ENCODE measurements at places on chromosomes 2 and 18.

DNA sequence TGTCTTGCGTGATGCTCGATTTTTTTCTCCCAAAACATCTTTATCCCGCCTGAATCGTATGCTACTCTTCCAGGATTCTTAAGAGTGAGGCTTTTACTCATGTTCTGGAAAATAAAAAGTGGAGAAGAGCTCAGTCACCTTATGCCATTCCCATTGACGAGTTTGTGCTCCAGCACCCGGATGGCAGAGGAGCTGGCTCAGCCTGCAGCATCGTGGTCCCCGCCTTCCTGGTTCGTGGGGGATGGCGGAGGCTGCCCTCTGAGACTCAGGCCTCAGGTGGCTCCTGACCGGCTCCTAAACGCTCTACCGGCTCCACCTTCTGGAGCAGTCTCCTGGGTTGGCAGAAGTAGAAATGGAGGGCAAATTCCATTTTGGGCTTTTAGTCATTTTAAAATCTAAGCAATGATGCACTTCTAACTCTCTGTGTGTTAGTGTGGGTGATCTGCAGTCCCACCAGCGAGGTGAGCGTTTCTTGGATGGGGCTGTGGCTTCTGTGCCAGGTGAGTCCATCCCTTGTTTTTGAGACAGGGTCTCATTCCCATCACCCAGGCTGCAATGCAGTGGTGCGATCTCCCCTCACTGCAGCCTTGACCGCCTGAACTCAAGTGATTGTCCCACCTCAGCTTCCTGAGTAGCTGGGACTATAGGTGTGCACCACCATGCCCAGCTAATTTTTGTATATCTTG, 27.8 kb downstream of the RTP5 start:
- DNase-seq: no peak

GRCh38 chr2:140851258-140851981, 1279.4 kb downstream of the LRP1B start:
- no peak for DNase-seq

GRCh38 chr2:45172142-45172541, 162.9 kb upstream of the SIX2 start:
- no peak for DNase-seq

- DNase-seq: no peak
Measured at GRCh38 chr2:52805901-52806410, 961.6 kb upstream of the CHAC2 start.

GRCh38 chr18:57931038-57931437, 113.0 kb upstream of the NEDD4L start:
- no peak for DNase-seq

DNA sequence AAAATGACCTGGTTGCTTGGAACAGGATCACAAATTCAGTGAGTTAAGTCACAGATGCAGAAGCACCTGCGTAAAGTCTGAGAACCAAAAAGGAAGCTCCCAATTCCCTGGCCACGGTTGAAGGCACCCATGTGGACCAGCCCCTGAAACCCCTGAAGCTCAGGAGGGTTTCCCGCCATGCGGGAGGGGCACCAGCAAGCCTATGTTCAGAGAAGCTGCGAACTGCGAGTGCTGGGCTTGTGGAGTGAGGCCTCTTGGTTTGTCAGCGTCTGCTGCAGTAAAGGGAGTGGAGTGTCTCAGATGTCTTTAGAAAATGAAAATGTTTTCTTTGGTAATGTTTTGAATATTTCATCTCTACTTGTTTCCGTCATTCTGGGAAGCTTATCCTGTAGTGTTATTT, 16.1 kb upstream of the ACKR3 start:
- no peak for DNase-seq

- DNase-seq: no peak
Measured at GRCh38 chr2:205321231-205321630, 361.1 kb upstream of the NRP2 start.
